ENCODE measurements at places on chromosomes 12 and 14. TPM values are rescaled to one million over a fixed set of nuclear protein-coding genes. Genes with fewer than 3 reads are reported as not detected.

The SERPINA4 gene
- total RNA-seq, result not detected

The CACNB3 gene
- 10.7 TPM for total RNA-seq

The CNTN1 gene
- 1.7 TPM for total RNA-seq

The GPX2 gene
- not detected for total RNA-seq

The ATP23 gene
- total RNA-seq, result 18.0 TPM

The COQ6 gene
- 27.8 TPM for total RNA-seq

The ABCC9 gene
- total RNA-seq, result 51.0 TPM

The SDR9C7 gene
- total RNA-seq, result not detected

The CLEC4A gene
- total RNA-seq, result not detected

The PTGDR gene
- 0.58 TPM for total RNA-seq

The MOK gene
- total RNA-seq, result 15.2 TPM

The C12orf54 gene
- not detected for total RNA-seq

The CAPZA3 gene
- total RNA-seq, result not detected

The RASSF3 gene
- 29.3 TPM for total RNA-seq

The WNK1 gene
- total RNA-seq, result 27.0 TPM

The SYNE3 gene
- 5.9 TPM for total RNA-seq

The LRRC43 gene
- 0.38 TPM for total RNA-seq

The GARIN6 gene
- total RNA-seq, result not detected

The LARP4 gene
- 55.8 TPM for total RNA-seq

The RAPGEF3 gene
- 5.1 TPM for total RNA-seq

The TNS2 gene
- total RNA-seq, result 34.7 TPM

The GUCY2C gene
- total RNA-seq, result not detected

The SMARCC2 gene
- total RNA-seq, result 33.0 TPM

The SPTB gene
- total RNA-seq, result under 0.01 TPM

The MAP1LC3B2 gene
- total RNA-seq, result 0.28 TPM

The AGAP2 gene
- total RNA-seq, result 0.28 TPM

The SYCP3 gene
- 0.85 TPM for total RNA-seq

The OR10AD1 gene
- total RNA-seq, result not detected

The MGST1 gene
- total RNA-seq, result 54.4 TPM

Data from regular cardiac myocyte (primary cell).